Astrocyte of the cerebellum (primary cell): ENCODE measurements at places on chromosomes 5 and 9.

- no peak for DNase-seq
Observed at GRCh38 chr5:1511651-1512540, 11.9 kb downstream of the LPCAT1 start.

DNA sequence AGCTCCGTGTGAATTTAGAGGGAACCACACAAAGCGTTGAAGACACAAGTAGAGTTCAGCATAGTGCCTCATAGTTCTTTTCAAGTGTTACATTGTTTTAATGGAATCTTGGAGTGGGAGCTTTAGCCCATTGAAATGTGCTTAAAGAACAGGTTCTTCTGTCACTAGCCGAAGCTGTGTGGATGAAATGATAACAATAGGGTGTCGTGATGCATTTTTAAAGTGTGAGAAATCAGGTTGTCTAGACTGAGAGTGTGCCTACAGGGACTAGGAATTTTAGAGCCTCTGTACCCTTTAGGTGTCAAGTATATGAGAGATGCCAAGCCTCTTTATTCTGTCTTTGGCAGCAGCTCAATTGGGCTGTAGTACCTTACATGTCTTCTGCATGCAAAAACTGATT lies 83.0 kb downstream of the NDUFS4 start:
- DNase-seq: no peak

DNA sequence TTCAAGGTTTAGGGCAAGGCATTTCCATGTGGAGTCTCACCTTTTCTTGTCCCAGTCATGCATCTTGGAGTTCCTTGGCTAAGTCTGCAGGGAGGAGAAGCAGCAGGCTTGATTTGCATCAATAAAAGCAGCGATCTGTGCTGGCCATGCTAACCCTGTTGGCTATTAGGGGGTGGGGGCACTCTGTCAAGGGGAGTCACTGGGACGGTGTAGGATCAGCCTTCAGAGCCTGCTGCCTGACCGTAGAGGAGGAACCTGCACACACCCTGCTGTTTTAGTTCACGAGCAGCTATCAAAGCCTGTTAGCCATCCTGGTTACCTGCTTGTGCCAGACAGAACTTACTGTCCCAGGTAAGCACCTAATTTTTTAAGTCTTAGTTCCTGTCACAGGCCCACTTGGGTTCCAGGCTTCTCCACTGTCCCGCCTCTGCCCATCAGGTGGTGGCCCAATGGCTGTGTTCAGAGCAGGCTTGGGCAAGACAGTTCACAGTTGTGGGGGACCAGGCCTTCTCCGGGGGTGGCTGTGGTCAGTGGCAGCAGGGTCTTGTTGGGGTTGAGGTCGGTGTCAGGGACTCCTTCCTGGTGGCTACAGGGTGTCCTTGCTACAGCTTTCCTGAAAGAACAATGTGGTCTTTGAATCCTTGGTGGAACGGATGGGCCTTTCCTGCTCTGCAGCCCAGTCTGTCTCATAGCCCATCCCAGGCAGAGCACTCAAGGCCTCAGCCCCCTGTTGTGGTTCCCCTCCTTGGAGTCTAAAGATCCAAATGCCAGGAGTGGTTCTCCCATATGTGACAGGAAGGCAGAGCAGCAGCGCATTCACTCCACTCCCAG lies 43.7 kb downstream of the SECISBP2 start:
- DNase-seq: no peak

DNA sequence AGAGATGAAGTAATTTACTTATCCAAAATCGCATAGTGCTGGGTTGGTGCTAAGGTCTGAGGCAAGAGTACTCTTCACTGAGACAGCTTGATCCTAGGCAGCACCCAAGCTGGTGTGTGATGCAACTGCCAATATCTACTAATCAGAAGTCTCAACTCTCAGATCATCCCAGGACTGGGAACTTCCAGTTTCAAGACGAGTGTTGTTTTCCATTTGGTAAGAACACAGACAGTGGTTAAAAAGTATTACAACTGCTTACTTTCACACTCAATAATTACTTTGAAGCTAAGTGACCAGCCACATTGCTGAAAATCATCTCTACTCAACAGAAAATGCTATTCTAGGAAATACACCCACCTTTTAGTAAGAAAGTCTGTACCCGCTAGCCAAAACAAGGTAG lies 45.3 kb downstream of the FBXW11 start:
- DNase-seq: no peak

DNA sequence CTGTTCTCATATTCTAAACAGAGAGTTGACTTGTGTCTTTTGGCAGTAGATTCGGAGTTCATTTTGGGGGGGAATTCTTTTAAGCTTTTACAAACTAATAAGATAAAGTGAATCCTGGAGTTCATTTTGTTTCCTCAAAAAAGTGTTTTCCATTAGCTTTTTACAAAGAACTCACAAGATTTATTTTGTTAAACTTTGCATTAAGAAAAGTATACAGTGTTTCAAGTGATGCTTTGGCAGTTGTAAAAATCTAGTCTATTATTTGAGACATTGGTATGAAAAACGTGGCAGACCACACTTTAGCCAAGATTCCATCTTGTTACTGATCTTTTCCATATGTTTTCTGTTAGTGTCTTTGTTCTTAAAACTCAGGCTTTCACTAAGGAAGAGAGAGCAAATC lies 1.2 kb upstream of the OMD start:
- DNase-seq: no peak

DNA sequence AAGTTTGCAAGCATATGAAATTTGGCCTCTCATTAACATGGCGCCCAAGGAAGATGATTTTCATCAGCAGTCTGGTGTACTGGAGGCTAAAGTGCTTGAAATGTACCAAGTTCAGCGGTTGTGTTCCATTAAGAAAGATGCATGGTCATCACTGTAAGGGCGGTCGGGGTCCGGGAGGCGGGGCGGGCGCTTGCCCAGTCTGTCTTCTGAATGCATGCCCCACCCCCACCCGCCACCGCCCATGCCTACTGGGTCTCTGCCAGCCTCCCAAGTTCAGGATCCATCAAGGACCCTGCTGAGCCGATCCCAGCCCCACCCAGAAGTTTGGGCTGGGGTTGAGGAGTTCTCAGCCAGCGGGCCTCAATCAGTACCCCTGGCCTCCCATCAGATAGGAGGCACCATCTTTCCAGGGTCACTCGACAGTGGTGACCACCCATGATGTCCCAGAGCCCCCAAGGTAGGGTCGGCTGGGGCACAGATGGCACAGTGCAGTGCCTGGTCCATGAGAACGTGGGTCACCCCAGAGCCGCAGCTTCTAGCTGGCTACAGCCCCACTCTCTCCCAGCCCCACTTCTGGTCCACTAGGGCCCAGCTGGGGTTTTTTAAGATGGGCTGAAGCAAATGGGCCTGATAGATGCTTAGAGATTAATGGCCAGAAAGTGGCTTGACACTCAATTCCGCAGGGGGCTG lies 24.4 kb upstream of the PRDM12 start:
- no peak for DNase-seq

DNA sequence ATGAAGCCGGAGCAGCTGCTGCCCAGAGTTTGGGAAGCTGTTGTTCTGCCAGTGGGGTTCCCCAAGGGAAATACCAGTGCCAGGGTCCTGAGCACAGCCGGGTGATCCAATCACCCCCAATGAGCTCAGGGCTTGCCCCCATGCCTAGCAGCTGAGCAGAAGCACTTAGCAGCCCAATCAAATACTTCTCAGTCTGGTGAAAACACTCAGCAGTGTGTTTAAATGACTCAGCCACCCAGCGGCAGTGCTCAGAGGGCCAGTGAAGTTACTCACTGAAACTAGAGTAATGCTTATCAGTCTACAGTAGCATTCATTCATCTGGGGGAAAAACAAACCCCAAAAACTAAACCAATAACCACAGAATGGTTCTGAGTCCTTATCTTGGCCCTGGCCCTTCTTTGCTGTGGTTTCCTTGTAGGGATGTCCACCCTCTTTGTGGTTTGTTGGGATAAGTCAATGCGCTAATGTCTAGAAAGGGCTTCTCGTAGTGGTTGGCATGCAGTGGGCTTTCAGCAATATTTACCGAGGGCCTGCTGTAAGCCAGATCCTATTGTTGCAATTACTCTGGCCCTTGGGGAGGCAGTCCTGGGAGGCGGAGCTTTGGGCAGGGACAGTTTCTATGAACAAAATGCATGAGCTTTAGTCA lies 43.1 kb downstream of the LHX2 start:
- peak; percentile 89 for DNase-seq

GRCh38 chr5:81207009-81207408 lies 26.1 kb upstream of the CKMT2 start:
- no peak for DNase-seq

DNA sequence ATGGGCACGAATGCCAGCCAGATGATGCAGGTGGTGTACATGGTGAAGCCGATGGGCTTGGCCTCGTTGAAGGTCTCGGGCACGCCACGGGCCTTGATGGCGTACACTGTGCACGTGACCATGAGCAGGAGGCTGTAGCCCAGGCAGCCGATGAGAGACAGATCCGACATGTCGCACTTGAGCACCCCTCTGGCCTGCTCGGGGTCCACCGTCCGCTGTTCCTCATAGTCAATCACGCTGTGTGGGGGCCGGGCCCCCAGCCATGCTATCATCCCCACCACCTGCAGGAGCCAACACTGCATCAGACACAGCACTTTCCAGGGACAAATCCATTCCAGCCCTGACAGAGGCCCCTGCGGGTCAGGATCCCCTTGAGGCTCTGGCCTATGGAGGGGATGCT lies 12.2 kb downstream of the GRM6 start:
- no peak for DNase-seq
